ENCODE measurements at places on chromosomes 7 and 10.

- H3K36me3 ChIP-seq, result no peaks in the 10 kb centered on the region
- H3K4me1 ChIP-seq, result no peaks in the 10 kb centered on the region
- no peak overlapping the region for H3K27ac ChIP-seq
- H3K4me3 ChIP-seq, result no peak overlapping the region
Measured at GRCh38 chr10:116270126-116270770, 2.8 kb downstream of the GFRA1 start.

- no peaks in the 10 kb centered on the region for H3K27me3 ChIP-seq
- no peaks in the 10 kb centered on the region for H3K36me3 ChIP-seq
- no peaks in the 10 kb centered on the region for H3K4me1 ChIP-seq
- no peak overlapping the region for H3K27ac ChIP-seq
- no peak overlapping the region for H3K4me3 ChIP-seq
Measured at GRCh38 chr7:25663877-25664276, 435.6 kb upstream of the NPVF start.

DNA sequence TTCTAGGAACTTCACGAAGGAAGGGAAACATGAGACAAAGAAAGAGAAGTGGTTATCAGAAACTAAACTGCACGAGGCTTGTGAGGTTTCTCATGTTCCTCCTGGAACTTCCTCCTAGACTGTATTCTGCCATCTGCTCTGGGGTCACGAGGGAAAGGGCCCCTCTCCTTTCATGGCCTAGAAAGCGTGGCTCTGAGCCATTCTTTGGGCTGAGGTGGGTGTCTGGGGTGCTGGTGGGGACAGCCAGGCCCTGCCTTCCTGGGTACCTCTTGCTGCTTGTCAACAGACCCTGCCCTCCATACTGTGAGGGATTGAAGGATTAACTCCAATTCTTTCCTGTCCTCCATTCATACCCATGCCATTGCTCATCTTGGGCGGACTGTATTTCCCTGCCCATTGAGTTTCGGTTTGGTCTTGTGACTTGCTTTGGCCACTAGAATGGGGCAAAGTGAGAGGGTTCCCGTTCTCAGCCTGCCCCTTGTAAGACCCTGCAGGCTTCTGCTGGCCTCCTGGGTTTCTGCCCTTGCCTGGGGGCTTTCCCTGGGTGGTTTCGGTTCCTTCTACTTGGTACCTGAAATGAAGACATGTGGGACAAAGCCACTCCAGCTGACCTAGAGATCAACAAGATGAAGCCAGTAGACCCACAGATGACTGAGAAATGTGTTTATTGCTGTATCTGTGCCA lies 14.9 kb upstream of the GIMAP8 start:
- H3K4me3 ChIP-seq, result no peak overlapping the region
- no peaks in the 10 kb centered on the region for H3K36me3 ChIP-seq
- DNase-seq, result no peak
- H3K27ac ChIP-seq, result no peak overlapping the region

DNA sequence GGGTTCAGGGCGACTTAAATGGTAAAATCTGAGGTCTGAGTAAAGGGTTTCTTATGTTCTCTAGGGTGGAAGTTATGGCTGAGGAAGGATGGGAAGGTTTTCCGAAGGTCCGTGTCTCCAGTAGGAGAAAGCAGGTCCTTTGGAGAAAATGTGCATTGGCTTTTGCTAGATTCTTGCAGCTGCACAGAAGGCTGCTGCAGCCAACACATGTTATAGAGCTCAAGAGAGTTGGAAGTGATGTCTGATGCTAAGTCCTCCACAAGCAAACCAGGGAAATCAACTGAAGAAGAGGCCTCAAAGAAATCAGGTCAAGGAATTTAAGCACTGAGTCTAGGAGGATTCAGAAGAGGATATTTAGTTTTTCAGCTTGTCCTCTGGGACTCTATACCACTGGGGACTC lies 404.6 kb downstream of the LRMDA start:
- H3K4me3 ChIP-seq, result no peak overlapping the region
- H3K36me3 ChIP-seq, result no peaks in the 10 kb centered on the region
- no peaks in the 10 kb centered on the region for H3K27me3 ChIP-seq
- no peaks in the 10 kb centered on the region for H3K4me1 ChIP-seq

DNA sequence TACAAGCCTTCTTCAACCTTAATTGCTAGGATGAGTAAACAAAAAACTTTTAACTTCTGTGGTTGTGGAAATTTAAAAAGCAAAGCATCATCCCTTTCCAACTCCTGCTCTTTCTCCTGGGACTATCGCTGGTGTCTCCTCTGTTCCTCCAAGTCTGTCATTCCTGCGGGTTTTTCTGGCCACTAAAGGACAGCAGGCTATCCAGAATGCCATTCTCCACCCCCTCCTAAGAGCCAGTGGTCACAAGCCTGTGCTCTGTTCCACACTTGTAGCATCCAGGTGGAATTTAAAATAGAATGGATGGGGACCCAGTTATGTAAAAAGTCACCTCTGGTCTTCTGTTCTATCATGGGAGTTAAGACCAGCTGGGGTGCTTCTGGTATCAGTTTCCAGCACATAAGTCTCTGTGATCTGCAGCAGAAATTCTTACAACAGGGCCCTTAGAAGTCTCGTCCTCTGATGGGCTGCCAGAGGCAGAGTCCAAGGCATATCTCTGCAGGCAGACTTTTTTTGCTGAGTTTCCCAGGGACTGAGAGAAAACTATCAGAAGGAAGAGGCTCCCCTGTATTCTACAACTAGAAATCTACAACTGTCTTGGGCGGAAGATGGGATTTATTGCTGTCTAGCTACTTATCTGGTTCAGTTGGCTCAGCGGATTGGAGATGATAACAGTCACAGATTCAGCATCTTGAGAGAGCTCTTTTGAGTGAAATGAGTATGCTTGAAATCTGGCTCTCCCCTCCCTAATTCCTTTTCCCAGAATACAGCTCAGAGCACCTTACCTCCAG lies 5.1 kb upstream of the WNT16 start:
- no peak for DNase-seq
- no peak overlapping the region for H3K4me3 ChIP-seq
- no peaks in the 10 kb centered on the region for H3K36me3 ChIP-seq
- H3K4me1 ChIP-seq, result peaks cover 8% of the 10 kb centered on the region
- peaks cover 13% of the 10 kb centered on the region for H3K27me3 ChIP-seq

- no peak overlapping the region for H3K4me3 ChIP-seq
- DNase-seq, result no peak
- H3K4me1 ChIP-seq, result no peaks in the 10 kb centered on the region
- H3K27me3 ChIP-seq, result no peaks in the 10 kb centered on the region
Measured at GRCh38 chr7:188174-188573, 4.2 kb upstream of the FAM20C start.

DNA sequence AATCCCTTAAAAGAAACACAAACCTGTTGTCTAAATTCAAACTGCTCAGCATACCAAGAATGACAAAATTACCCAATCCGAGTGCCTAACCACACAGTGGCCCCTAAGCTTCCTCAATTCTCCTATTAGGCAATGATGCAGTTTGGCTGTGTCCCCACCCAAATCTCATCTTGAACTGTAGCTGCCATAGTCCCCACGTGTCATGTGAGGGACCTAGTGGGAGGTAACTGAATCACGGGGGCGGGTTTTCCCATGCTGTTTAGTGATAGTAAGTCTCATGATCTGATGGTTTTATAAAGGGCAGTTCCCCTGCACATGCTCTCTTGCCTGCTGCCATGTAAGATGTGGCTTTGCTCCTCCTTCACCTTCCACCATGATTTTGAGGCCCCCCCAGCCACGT lies 21.9 kb downstream of the PSAP start:
- no peak overlapping the region for H3K4me3 ChIP-seq
- H3K27me3 ChIP-seq, result no peaks in the 10 kb centered on the region
- H3K36me3 ChIP-seq, result peaks cover 87% of the 10 kb centered on the region
- H3K27ac ChIP-seq, result no peak overlapping the region
- no peak for DNase-seq
- no peaks in the 10 kb centered on the region for H3K4me1 ChIP-seq

DNA sequence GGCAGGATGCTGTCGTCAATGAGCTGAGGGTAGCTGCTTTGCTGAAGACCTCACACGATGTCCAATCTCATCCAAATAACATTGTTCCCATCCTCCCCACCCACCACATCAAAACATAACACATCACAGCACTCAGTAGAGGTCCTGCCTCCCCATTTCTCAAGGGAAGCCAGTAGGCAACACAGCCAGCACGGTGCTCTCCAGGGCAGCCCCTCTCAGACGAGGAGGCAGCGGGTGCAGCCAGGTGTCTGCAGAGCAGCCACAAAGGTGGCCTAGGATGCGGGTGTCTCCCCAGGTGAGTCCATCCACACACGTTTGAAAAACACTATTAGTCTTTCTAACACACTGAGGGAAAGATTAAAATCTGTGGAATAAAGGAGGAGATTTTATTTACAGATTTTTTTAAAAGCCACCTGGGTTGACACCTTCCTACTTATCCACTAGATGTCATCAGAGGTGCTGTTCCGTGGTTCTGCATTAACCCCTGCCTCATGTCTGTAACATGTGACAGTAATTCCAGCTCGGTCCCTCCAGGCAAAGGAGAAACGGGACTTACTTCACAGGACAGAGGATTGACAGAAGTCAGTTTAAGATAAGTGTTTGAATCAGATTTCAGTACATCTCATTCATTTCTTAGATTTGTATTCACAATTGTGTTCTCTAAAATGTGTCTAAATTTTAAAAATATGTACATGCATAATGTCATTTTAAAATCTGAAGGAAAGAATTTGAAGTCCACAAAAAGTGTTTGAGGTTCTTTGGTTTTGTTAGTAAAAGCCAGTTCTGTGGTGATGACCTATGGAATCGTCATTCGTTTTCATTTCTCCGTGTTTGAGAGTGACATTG lies 68.0 kb downstream of the LANCL2 start:
- DNase-seq, result peak; percentile 67
- no peaks in the 10 kb centered on the region for H3K27me3 ChIP-seq
- H3K36me3 ChIP-seq, result peaks cover 15% of the 10 kb centered on the region
- H3K4me3 ChIP-seq, result no peak overlapping the region
- H3K4me1 ChIP-seq, result peaks cover 5% of the 10 kb centered on the region

GRCh38 chr7:104946338-104946737 lies 67.7 kb upstream of the KMT2E start:
- H3K27ac ChIP-seq, result no peak overlapping the region
- peaks cover 7% of the 10 kb centered on the region for H3K4me1 ChIP-seq
- no peak for DNase-seq

DNA sequence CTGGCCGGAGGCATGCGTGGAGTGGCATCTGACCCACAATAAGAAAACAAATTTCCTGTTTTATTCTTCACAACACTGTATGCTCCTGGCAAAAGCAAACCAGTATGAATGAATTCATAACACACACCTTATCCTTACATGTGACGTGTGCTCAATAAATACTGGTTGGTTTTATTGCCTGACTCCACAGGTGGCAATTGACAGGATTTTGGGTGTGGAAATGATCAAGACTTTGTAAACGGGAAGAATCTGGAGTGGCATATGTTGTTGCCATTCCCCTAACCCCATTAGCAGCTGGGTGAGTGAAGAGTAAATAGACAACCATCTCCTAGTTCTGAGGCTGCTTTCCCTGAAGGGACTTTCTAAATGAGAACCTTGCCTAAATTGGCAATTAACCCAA lies 215.5 kb upstream of the AOAH start:
- DNase-seq, result no peak
- no peaks in the 10 kb centered on the region for H3K27me3 ChIP-seq
- no peak overlapping the region for H3K4me3 ChIP-seq
- peaks cover 22% of the 10 kb centered on the region for H3K36me3 ChIP-seq

DNA sequence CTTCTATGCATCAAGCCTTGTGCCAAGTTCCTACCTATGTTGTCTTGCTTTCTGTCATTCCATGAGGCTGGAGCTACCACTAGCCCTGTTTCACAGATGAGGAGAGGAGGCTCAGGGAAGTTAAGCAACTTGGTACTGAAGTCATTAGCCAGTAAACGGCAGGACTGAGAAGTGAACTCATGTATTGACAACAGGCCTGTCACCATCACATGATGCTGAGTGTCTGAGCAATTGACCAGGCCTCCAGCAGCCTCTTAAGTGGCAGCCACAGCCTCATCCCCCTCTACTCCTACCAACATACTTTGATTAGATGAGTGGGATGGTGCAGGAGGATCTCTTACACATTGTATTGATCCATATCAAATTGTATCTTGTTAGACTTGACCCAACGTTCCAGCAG lies 317.6 kb downstream of the GRID1 start:
- no peak overlapping the region for H3K4me3 ChIP-seq
- no peaks in the 10 kb centered on the region for H3K36me3 ChIP-seq
- peaks cover 4% of the 10 kb centered on the region for H3K4me1 ChIP-seq

GRCh38 chr7:80896906-80897598 lies 21.8 kb downstream of the SEMA3C start:
- H3K4me3 ChIP-seq, result no peak overlapping the region
- H3K27ac ChIP-seq, result no peak overlapping the region
- no peaks in the 10 kb centered on the region for H3K27me3 ChIP-seq
- H3K36me3 ChIP-seq, result no peaks in the 10 kb centered on the region
- H3K4me1 ChIP-seq, result no peaks in the 10 kb centered on the region
- DNase-seq, result no peak

DNA sequence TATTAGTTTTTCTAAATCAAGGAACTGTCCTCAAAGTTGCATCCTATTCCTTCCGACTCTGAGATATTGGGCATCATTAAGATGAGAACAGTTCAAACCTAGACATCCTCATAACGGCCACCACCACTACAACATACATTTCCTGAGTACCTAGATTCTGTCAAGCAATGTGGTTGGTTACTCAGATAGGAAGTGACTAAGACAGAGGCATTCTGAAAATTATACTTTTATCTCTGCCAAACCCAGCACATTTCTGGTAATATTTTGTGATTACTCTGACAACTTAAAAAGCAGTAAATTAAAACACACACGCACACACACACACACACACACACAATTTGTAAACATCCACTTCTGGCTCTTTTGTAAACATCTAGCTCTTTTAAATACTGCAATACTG lies 291.2 kb upstream of the MEOX2 start:
- no peaks in the 10 kb centered on the region for H3K4me1 ChIP-seq
- H3K36me3 ChIP-seq, result no peaks in the 10 kb centered on the region
- no peak for DNase-seq
- H3K27me3 ChIP-seq, result no peaks in the 10 kb centered on the region

DNA sequence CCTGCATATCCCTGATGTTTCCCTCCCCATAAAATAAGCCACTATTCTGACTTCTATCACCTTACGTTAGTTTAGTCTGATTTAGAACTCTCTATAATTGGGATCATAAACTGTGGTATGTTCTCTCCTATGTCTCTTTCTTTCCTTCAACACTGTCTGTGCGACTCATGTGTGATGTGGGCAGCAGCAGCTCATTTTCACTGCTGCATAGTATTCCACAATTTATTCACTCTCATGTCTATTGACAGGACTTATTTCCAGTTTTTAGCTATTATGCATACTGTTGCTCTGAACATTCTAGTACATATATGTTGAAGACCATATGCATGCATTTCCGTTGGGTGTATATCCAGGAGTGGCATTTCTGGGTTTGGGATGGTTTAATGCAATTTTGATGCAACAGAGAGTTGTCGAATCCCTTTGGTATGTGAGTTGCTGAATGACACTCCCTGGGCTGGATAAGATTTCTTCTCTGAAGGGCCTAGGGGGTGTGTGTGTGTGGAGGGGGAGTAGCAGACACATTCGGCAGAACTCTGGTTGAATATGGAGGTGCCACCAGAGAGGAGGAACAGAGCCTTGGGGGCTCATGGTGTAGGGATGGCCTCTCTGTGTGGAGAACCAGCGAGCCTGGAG lies 87.8 kb upstream of the PCBD1 start:
- no peaks in the 10 kb centered on the region for H3K27me3 ChIP-seq
- no peak overlapping the region for H3K4me3 ChIP-seq
- H3K4me1 ChIP-seq, result no peaks in the 10 kb centered on the region
- H3K36me3 ChIP-seq, result no peaks in the 10 kb centered on the region

Data from endodermal cell (in vitro differentiated cells).